Fibroblast of the aortic adventitia (primary cell): ENCODE measurements at places on chromosomes 5 and 9. TPM values are rescaled to one million over a fixed set of nuclear protein-coding genes. Genes with fewer than 3 reads are reported as not detected.
A peak's percentile ranks its signal among the peaks of the same experiment; 100 is the strongest.

Gene FAM78A
- total RNA-seq = 0.25 and 0.36 TPM in 2 replicates

Gene BRD8
- total RNA-seq = 61.2 and 314 TPM in 2 replicates

DNA sequence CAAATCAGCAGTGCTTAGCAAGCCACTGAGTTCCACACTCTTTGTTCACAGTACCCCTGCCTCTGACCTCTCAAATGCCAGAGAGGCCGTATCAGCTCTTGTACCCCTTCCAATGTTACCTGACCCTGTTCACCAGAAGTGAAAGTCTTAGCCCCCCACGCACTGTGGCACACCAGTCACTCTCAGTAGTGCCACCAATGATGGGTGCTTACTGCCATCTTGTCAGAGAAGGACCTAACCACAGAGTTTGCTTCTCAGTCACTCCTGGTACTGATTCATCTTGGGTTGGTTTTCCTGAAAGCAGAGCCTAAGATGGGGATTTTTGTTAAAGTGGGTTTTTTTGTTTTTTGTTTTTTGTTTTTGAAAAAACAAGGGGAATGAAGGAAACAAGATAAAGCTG is 28.8 kb upstream of the PANK3 start:
- no peak for DNase-seq

- DNase-seq = peak; percentile 39
Observed at GRCh38 chr5:179679014-179679674, 1.7 kb downstream of the CBY3 start.

DNA sequence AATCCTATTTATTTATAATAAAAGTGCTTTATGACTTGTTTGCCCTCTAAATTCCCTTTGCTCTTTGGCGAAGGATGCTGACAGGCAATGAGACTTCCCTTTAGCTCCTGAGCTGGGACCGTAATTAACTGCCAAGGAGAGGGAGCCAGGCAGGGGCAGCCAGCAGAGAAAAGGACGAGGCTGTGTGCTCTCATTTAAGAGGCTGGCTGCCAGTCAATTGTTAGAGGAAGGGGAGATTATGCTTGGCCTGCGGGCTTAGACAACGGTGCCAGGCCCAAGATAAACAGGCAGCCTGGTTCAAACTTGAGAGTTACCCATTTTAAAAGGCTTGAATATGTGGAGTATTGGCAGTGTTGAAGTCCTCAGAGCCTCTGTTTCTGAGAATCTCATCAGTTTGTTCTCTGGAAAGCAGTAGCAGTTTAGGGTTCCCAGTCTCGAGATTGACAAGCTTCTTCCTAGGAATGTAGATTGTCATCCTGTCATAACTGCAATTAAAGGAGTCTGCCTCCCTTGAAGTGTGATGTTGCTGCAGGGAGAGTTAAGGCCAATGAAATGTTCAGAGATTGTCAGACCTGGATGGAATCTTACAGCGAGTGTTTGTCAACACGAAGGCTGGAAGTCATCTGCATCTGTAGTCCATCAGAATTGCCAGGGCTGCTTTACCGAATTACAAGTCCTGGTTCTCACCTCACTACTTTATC is 113.2 kb downstream of the JAKMIP2 start:
- DNase-seq = no peak

DNA sequence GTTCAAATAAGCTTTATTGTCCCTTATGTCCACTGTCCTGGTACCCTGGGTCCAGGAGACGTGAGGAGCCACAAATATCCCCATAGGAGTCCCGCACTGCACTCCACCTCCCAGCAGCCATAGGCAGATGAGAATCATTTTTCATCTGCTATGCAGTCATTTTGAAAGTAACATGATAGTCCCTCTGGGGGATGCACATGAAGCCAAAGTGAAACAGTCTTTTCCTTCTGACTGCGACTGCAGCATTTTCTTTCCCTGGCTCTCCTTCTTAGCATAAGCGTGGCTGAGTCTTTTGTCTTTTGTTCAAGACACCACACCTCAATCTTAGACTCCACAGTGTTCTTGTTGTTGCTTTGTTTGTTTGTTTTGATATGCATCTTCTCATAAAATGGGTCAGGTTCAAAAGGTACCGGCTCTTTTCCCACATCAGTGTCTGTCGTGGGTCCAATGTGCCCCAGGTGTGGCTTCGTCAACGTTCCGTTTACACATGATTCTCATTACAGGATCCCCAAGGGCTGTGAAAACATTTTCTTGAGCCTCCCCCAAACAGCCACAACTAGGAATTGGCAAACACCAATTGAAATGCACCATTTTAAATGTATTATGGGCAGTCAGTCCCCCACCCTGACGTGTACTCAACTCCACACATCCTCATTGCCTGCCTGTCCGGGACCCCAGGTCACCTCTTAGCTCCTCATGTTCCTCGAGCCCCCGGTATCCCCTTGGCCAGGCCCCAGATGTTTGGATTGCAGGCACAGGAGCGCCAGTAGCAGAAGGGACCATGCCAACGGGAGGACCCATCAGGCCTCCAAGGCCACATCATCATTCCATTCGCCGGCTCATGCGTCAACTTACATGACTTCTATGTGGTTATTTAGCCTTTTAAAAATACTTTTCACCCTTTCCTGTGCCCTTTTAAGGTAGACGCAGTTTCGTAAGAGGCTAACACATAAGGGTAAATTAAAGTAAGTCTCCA is 237.8 kb upstream of the DAPK1 start:
- peak; percentile 68 for DNase-seq

GRCh38 chr5:44574678-44575077 is 185.5 kb upstream of the FGF10 start:
- no peak for DNase-seq

GRCh38 chr5:121031491-121031890 is 567.4 kb downstream of the PRR16 start:
- peak; percentile 7 for DNase-seq

DNA sequence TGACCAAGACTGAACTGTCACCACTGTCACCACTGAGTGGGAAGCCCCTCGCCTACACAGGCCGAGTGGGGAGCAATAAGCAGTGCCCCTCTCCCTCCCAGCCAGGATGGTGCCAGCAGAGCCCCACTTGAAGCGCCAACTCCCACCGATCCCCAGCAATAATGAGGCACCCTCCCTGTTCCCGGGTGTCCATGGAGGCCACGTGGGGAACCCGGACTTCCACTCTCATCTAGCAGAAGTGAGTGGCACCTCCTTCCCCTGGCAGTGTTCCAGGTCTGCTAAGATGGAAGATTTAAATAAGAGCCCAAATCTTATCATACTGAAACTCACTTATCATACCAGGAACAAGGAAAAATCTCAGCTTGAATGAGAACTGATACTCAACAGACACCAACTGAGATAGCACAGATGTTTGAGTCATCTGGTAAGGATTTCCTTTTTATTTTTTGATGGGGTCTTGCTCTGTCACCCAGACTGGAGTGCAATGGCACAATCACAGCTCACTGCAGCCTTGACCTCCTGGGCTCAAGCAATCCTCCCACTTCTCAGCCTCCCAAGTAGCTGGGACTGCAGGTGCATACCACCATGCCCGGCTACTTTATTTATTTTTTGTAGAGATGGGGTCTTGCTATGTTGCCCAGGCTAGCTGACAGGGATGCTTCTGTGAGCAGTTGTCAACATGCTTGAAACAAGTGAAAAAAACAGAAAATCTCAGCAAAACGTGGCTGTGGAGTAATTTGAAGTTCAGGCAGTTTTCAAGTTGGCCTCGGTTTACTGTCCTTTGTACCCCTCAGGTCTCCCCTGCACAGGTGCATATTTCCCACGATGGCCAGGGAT is 29.6 kb upstream of the ASS1 start:
- DNase-seq = peak; percentile 4

GRCh38 chr9:137157618-137158415 is 12.0 kb downstream of the LRRC26 start:
- DNase-seq = no peak

DNA sequence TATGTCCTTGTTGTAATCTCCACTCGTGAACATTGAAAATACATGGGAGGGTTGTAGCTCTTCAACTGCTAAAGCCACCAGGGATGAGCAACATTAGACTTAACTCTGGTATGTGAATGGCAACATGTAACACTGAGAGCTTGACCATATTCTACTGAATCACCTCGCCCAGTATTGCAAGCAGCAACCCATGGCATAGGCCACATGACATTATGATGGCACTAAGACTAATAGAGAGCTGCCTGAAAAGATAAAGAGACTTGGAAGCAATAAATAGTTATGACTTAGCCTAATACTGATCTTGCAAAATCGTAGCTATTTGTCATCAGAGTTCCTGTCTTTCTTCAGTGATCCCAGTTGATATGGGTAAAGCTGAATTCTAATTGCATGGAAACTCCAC is 108.4 kb upstream of the NREP start:
- DNase-seq = peak; percentile 27

DNA sequence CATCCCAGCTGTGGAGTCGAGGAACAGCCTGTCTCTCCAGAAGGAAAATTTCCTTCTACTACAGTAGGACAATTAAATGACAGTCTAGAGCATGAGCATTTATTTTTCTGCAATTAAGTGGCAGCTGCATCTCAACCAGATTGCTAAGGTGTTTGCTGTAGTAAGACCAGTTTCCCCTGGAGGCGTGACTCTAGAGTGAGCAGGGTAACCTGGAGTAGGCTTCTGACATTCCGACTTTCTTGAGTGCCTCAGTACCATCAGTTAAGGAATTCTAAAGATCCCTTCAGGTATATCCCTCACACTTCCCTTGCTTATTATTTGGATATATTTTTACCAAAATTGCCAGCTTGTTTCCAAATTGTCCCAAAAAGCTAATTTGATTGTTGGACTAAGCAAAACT is 59.2 kb upstream of the IRX2 start:
- DNase-seq = no peak

DNA sequence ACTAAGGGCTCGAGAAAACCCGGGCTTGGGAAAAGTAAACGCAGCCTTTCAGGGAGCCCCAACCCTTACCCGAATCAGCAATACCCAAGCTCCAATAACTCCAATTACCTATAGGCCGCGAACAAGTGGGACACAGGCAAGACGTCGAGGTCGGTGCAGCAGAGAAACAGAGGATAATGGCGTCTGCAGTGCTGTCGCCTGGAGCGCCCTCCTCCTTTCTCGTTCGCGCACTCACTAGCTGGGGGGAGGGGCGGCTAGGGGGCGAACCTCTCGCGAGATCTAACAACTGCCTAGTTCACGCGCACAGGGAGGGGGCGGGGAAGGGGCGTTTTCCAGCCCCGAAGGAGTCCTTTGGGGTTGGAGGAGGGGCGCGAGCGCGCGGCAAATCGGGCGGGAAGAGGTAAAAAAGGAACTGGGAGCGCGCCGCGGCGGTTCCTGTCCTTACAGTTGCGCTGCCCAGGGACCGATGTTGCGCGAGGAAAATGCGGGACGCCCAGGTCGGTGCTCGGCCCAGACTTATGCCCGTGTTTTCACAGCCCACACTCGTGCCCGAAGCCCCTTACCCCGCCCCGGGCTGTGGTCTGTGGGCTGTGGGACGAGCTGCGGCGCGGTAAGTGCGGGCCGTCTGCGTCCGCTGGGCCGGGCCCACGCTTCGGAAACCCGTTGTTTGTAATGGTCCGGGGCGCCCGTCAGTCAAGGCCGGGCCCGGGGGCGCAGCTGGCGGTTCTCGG is at the start of gene RMI1:
RMI1 (plus strand) TSS at position 411 of the 731 bp plus-strand sequence. CDS start 20,182 bp downstream, outside the sequence.
- DNase-seq = peak; percentile 98

- DNase-seq = peak; percentile 43
Observed at GRCh38 chr9:109775516-109775915, 4.5 kb upstream of the PALM2AKAP2 start.

DNA sequence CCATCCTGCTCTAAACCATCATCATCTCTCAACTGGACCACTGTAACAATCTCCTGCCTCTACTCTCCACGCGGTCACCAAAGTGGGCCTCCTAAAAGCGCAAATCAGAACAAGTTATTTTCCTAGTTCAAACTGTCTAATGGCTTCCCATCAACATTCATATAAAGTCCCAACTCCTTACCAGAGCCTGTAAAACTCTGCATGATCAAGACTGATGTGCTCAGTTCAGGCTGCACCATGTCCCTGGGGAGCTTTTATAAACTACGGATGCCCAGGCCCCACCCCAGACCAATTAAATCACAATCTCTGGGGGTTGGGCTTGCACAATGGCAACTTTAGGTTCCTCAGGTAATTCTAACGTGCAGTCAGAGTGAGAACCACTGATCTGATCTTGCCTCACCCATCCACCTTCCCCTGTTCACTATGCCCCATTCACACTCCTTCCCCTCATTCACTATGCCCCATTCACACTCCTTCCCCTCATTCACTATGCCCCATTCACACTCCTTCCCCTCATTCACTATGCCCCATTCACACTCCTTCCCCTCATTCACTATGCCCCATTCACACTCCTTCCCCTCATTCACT is 129.2 kb downstream of the DCP2 start:
- DNase-seq = no peak

GRCh38 chr5:8857051-8857450 is 688.8 kb downstream of the SEMA5A start:
- peak; percentile 11 for DNase-seq
